Astrocyte (in vitro differentiated cells and primary cell): ENCODE measurements at places on chromosomes 7 and 10. TPM values are rescaled to one million over a fixed set of nuclear protein-coding genes. Genes with fewer than 3 reads are reported as not detected.

DNA sequence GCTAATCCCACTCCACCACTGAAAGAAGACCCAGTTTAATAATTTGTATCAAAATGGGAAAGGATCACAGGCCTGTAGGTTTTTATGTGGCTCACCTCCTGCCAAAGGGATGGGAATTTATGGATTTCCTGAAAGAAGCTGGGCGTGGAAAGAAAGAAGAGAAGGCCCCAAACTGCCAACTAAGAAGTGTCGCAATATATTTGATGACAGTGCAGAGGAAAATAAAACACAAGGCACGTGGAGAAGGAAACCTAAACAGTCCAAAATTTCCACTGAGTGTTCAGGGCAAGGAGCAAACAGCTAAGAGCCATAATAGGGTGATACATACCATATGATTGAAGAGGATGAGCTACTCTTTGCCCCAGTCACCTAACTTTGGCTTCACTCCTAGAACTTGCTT lies 667.2 kb downstream of the GATA3 start:
- H3K36me3 ChIP-seq, result no peaks in the 10 kb centered on the region
- no peaks in the 10 kb centered on the region for H3K27me3 ChIP-seq
- no peaks in the 10 kb centered on the region for H3K4me1 ChIP-seq
- H3K27ac ChIP-seq, result no peak overlapping the region
- no peak overlapping the region for H3K4me3 ChIP-seq

GRCh38 chr7:28532181-28532580 lies 119.9 kb downstream of the CREB5 start:
- H3K27ac ChIP-seq, result no peak overlapping the region
- no peaks in the 10 kb centered on the region for H3K36me3 ChIP-seq
- H3K4me3 ChIP-seq, result no peak overlapping the region
- H3K4me1 ChIP-seq, result peaks cover 18% of the 10 kb centered on the region
- DNase-seq, result no peak

- H3K27me3 ChIP-seq, result no peaks in the 10 kb centered on the region
- no peak for DNase-seq
- H3K27ac ChIP-seq, result no peak overlapping the region
Measured at GRCh38 chr10:84397735-84398144, 69.4 kb downstream of the CCSER2 start.

DNA sequence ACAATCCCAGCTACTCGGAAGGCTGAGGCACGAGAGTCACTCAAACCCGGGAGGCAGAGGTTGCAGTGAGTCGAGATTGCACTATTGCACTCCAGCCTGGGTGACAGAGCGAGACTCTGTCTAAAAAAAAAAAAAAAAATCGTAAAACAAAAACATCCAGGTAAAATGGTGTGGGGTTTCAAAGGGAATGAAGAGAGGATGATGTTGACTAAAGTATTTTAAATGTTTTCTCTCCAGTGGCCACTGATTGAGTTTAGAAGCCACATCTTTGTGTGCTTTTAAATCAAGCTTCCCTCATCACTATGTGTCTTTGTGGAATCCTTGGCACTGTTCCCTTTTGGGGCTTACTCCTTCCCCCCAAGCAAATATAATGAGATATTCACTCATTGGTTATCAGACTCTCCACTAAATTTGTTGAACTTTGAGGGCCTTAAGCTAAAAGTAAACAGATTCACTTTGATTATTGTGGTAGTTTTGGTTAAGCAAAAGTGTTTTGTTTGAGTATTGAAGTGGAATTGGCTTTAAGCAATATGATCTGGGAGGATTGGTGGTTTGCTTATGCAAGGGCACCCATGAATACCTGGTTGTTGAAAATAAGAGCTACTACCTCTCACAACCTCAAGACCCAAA lies 162.9 kb downstream of the CDK14 start:
- no peak overlapping the region for H3K27ac ChIP-seq
- no peaks in the 10 kb centered on the region for H3K4me1 ChIP-seq
- H3K36me3 ChIP-seq, result no peaks in the 10 kb centered on the region
- no peaks in the 10 kb centered on the region for H3K27me3 ChIP-seq
- H3K4me3 ChIP-seq, result no peak overlapping the region

Gene NUTM2D
- 6.2 and 6.9 TPM in 2 replicates for total RNA-seq

Gene SLC26A5
- total RNA-seq, result not detected in 2 replicates

Gene ERVW-1
- 0.19 TPM in 1 of 2 replicates, not detected in the other for total RNA-seq

Gene SYT15
- total RNA-seq, result 1.2 and 1.4 TPM in 2 replicates
